ENCODE measurements at places on chromosomes 16 and 17. TPM values are rescaled to one million over a fixed set of nuclear protein-coding genes. Genes with fewer than 3 reads are reported as not detected.

The OR3A3 gene
- total RNA-seq = not detected

The ACSM2A gene
- not detected for total RNA-seq

The ABCC1 gene
- total RNA-seq = 146 TPM

The MT1A gene
- 23.5 TPM for total RNA-seq

DNA sequence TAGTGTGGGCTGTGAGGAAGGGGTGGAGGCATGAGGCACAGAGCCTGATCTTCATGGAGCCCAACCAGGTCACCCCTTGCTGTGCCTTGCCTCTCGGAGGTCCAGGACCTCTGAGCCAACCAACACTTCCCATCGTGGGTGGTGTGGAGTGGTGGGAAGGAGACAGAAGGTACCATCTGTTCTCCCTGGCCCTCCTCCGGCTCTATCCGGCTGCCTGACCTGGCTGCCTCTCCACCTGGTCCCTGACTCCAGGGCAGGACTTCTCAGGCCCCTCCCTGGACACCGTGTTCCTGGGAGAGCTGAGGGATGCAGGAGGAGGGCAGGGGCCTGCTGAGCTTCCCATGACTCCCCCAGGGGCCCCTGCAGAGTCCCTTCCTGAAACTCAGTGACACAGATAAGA, 3.9 kb downstream of the PDK2 start:
- no peak overlapping the region for H3K4me3 ChIP-seq
- H3K27me3 ChIP-seq = no peaks in the 10 kb centered on the region
- no peaks in the 10 kb centered on the region for H3K36me3 ChIP-seq
- peaks cover 44% of the 10 kb centered on the region for H3K4me1 ChIP-seq

GRCh38 chr17:34579979-34580684, 750 bp downstream of the TMEM132E start:
- H3K36me3 ChIP-seq = no peaks in the 10 kb centered on the region
- H3K4me1 ChIP-seq = no peaks in the 10 kb centered on the region
- H3K27ac ChIP-seq = no peak overlapping the region

- no peak overlapping the region for H3K4me3 ChIP-seq
- H3K4me1 ChIP-seq = no peaks in the 10 kb centered on the region
- DNase-seq = no peak
- H3K27ac ChIP-seq = no peak overlapping the region
- H3K27me3 ChIP-seq = peaks cover 38% of the 10 kb centered on the region
Measured at GRCh38 chr17:180381-181244, 837 bp downstream of the DOC2B start.

DNA sequence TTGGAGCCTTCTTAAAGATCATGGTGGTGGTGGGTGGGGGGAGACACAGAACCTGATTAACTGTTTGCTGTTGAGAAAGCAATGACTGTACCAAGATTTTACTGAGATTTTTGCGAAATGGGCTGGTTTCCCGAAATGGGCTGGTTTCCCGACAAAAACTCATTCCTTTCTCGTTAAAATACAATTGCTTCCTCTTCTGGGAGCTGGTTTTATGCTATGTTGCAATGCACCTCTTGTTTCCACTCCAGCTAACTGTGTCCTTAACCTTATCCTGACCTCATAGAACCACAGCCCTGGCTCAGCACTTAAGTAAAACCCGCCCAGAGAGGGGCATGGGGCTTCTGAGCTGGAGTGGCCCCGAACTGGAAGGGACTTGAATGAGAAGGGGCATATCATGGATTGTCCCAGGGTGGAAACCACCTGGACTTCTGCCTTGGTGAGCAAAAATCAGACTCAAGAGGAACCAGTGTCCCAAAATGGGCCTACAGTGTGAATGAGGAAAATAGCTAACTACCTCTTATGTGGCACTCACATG, 20.9 kb downstream of the FAM20A start:
- DNase-seq = no peak
- H3K27me3 ChIP-seq = no peaks in the 10 kb centered on the region
- no peak overlapping the region for H3K4me3 ChIP-seq
- H3K27ac ChIP-seq = no peak overlapping the region
- H3K36me3 ChIP-seq = no peaks in the 10 kb centered on the region
- no peaks in the 10 kb centered on the region for H3K4me1 ChIP-seq

GRCh38 chr16:79758615-79759346, 158.2 kb upstream of the MAF start:
- H3K27ac ChIP-seq = no peak overlapping the region
- no peak for DNase-seq

GRCh38 chr17:50855708-50856330, 10.3 kb downstream of the TOB1 start:
- no peaks in the 10 kb centered on the region for H3K27me3 ChIP-seq
- 0 out of 2 replicates have a peak, but pooled peaks cover under 1% of the 10 kb centered on the region for H3K36me3 ChIP-seq
- H3K4me3 ChIP-seq = no peak overlapping the region
- no peak for DNase-seq
- H3K27ac ChIP-seq = no peak overlapping the region

DNA sequence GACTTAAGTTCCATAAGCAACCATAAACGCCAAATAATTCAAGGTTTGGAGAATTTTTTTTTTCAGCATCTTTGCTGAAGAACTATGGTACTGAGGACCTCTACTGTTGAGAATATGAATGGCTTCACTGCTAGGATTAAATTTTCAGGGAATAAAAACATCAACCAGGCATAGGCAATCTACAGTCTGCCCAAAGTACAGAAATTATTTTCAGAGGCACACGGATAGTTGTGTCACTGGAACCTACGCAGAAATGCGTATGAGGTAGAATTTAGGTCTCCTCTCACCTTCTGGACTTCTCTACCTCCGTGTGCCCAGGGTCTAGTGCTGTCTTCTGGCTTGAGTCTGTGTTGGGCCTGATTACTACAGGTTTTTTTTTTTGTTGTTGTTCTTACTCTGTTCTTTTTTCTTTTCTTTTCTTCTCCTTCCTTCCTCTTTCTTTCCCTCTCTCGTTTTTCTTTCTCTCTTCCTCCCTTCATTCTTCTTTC, 39.7 kb downstream of the NACA2 start:
- no peaks in the 10 kb centered on the region for H3K27me3 ChIP-seq
- H3K4me3 ChIP-seq = no peak overlapping the region
- DNase-seq = no peak
- no peaks in the 10 kb centered on the region for H3K36me3 ChIP-seq
- H3K27ac ChIP-seq = no peak overlapping the region

DNA sequence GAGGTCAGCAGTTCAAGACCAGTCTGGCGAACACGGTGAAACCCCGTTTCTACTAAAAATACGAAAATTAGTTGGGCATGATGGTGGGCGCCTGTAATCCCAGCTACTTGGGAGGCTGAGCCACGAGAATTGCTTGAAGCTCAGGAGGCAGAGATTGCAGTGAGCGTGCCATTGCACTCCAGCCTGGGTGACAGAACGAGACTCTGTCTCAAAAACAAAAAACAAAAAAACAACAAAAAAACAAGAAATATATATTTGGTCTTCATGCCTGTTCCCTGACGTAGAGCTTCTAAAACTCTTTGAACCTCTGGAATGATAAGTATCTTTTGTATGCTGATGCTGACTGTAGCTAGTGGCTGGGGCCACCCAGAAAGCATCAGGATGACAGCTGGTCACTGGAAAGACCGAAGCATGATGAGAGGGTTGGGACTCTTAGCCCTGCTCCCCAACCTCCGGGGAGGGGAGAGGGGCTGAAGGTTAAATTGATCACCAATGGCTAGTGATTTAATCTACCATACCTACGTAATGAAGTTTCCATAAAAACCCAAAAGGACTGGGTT, 54.8 kb downstream of the TEX14 start:
- peaks cover 10% of the 10 kb centered on the region for H3K4me1 ChIP-seq
- H3K36me3 ChIP-seq = no peaks in the 10 kb centered on the region
- no peak overlapping the region for H3K27ac ChIP-seq
- no peak overlapping the region for H3K4me3 ChIP-seq

- no peaks in the 10 kb centered on the region for H3K36me3 ChIP-seq
- H3K4me1 ChIP-seq = no peaks in the 10 kb centered on the region
- DNase-seq = no peak
- no peak overlapping the region for H3K27ac ChIP-seq
Measured at GRCh38 chr16:17561056-17561455, 90.3 kb upstream of the XYLT1 start.

DNA sequence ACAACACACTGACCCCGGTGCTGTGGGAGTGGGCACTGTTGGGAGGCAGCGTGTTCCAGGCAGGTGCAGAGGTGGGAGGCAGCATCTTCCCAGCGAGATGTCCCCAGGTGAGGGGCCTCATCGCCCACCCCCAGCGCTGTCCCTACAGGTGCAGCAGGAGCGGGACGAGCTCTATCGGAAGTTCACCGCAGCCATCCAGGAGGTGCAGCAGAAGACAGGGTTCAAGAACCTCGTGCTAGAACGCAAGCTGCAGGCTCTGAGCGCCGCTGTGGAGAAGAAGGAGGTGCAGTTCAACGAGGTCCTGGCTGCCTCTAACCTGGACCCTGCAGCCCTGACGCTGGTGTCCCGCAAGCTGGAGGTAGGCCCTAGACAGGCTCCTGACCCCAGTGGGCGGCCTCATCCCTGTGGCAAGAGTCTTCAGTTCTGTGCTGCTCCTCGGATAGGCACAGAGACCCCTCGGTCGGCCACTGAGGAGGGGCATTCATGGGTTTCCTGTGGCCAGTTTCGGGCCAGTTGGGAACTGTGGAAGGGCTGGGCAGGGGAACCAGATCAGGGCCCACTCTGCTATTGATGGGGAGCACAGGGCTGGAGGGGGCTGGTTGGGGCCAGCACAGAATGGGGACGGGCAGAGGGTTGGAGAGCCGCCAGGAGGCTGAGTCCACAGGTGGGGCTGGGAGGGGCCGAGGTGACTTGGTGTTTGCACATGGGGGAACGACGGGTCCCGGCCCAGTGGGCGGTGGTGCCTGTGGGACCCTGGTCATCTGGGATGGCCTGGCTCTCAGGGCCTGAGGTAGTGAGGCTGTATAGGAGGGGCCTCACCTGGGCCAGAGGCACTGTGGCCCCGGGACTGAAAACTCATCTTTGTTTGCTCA, 21.1 kb upstream of the DBNDD1 start:
- H3K4me1 ChIP-seq = peaks cover 17% of the 10 kb centered on the region
- H3K27ac ChIP-seq = no peak overlapping the region
- peaks cover 4% of the 10 kb centered on the region for H3K36me3 ChIP-seq
- no peaks in the 10 kb centered on the region for H3K27me3 ChIP-seq
- DNase-seq = no peak

DNA sequence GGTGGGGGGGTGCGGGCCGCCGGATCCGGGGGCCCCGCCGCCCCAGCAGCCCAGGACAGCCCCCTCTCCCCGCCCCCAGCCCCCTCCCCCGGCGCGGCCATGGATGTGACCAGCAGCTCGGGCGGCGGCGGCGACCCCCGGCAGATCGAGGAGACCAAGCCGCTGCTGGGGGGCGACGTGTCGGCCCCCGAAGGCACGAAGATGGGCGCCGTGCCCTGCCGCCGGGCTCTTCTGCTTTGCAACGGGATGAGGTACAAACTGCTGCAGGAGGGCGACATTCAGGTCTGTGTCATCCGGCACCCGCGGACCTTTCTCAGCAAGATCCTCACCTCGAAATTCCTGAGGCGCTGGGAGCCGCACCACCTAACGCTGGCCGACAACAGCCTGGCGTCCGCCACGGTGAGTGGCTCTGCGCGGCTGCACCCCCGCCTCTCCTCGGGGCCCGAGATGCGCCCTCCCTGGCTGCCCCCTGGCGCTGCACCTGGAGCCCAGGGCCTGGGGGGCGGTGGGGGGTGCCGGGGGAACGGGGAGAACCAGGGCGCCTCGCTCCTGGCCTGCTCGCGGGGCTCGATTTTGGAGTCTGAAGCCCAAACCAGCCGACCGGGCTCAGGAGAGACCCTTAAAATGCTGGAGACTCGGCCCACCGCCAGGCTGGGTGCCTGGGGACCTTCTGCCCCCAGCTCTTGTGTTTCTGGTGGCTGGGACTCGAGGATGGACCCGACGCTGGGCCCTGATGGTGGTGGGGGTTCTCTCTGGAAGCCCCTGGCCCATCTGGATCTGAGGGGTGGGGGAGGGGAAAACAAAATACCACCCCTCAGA, 744 bp downstream of the CMIP start:
- H3K27me3 ChIP-seq = no peaks in the 10 kb centered on the region
- peak overlapping the region; percentile 92 for H3K4me3 ChIP-seq
- peak overlapping the region; percentile 81 for H3K27ac ChIP-seq
- peaks cover 28% of the 10 kb centered on the region for H3K4me1 ChIP-seq

- no peaks in the 10 kb centered on the region for H3K27me3 ChIP-seq
- H3K27ac ChIP-seq = no peak overlapping the region
- peaks cover 3% of the 10 kb centered on the region for H3K36me3 ChIP-seq
- no peak for DNase-seq
- H3K4me1 ChIP-seq = no peaks in the 10 kb centered on the region
- H3K4me3 ChIP-seq = no peak overlapping the region
Measured at GRCh38 chr16:3841729-3842508, 38.6 kb downstream of the CREBBP start.

DNA sequence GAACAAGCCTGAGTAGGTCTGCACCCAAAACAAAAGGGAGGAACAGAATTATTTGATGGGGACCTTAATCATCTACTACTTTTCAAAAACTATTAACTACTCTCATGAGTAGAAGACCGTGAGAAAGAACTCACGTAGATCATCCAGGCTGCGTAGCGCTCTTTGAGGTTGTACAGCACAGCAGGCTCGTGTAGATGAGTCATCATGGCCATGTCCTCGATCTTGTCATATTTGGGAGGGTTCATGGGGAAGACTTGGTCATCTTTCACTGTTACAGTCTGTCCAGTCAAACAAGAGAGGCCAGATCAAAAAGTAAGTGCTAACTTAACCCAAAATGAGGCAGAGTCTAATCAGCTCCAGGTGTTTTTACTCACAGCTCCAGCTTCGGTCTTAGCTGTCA, 2.3 kb downstream of the MYH1 start:
- no peak overlapping the region for H3K4me3 ChIP-seq
- no peaks in the 10 kb centered on the region for H3K36me3 ChIP-seq
- no peak for DNase-seq

- DNase-seq = no peak
- no peaks in the 10 kb centered on the region for H3K36me3 ChIP-seq
- no peak overlapping the region for H3K4me3 ChIP-seq
Measured at GRCh38 chr17:7063518-7064094, 16.4 kb downstream of the CLEC10A start.

DNA sequence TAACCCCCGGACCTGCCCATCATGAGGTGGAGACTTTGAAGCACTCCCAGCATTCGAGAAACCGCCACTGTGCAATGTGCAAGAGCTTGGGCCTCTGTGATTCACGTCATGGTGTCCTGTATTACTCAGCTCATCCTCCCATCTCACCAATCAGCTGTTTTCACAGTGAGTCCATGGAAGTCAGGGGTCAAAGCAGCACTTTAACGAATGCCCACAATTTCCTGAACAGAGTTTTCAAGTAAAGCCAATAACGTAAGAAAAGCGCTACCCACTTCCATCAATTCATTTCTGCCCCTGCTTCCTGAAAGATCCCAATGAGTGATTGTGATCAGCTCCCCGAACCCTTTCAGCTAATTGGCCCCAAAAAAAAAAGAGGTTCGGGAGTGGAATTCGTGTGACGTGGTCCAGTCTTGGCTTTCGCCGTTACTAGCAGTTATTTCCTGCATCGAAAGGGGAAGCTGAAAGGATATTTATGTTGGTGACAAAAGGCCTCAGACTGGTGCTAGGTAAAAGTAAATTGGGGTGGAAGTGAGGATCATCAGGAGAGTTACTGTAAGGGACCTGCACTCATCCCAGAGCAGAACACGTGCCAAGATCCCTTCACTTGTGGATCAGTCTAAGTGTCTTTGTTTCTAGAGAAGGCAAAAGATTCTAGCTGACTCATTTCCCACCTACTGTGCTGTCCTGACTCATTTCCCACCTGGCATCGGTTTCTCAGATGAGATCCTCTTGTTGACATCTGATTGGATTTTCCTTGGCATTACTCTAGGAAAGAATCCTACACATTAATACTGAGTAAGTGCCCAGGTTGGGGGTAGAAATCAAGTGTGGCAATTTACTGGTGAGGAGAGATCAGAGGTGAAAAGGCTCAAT, 136.7 kb upstream of the NUDT7 start:
- no peaks in the 10 kb centered on the region for H3K4me1 ChIP-seq
- H3K27ac ChIP-seq = no peak overlapping the region
- peaks cover 23% of the 10 kb centered on the region for H3K27me3 ChIP-seq
- H3K4me3 ChIP-seq = no peak overlapping the region
- peak; percentile 37 for DNase-seq
- H3K36me3 ChIP-seq = no peaks in the 10 kb centered on the region

All from PC-9 (cell line).